ENCODE measurements at places on chromosomes 4 and X. TPM values are rescaled to one million over a fixed set of nuclear protein-coding genes. Genes with fewer than 3 reads are reported as not detected.

AMER1 gene
- 2.8 TPM for total RNA-seq

CMC4 gene
- total RNA-seq = 7.6 TPM

GATA1 gene
- total RNA-seq = 0.25 TPM

DUSP21 gene
- not detected for total RNA-seq

NWD2 gene
- not detected for total RNA-seq

NKX3-2 gene
- not detected for total RNA-seq

PLP1 gene
- not detected for total RNA-seq

TRIM75 gene
- not detected for total RNA-seq

ARSD gene
- total RNA-seq = 1.7 TPM

KIF4A gene
- 28.0 TPM for total RNA-seq

FAM47E gene
- total RNA-seq = not detected

CENPVL2 gene
- not detected for total RNA-seq
